ENCODE measurements at places on chromosomes 1 and 21.

DNA sequence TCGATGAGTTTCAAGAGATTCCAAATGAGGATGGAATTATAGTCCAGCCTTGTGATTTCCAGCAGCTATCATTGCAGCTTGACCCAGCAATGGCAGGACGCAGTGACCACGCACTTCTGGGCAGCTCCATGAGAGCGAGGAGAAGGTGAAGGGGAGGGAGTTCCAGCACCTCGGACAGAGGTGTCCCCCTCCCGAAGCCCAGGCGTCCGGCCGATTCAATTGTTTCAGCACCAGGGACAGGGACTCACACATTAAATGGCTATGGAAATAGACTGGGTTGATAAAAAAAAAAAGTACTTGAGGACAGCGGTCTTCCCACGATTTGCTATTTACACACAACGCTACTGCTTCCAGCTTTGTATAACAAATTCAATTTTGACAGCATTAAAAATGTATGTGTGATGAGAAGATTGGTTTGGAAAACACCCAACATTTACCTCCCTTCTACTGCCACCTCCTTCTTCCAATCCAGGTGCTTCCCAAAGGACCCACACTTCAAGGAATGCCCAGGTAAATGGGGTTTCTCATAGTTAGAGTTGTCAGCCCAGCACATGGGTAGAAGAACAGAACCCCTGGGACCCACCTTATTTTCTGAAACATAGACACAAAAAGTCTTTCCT lies 71.8 kb downstream of the DISP3 start:
- DNase-seq: no peak

DNA sequence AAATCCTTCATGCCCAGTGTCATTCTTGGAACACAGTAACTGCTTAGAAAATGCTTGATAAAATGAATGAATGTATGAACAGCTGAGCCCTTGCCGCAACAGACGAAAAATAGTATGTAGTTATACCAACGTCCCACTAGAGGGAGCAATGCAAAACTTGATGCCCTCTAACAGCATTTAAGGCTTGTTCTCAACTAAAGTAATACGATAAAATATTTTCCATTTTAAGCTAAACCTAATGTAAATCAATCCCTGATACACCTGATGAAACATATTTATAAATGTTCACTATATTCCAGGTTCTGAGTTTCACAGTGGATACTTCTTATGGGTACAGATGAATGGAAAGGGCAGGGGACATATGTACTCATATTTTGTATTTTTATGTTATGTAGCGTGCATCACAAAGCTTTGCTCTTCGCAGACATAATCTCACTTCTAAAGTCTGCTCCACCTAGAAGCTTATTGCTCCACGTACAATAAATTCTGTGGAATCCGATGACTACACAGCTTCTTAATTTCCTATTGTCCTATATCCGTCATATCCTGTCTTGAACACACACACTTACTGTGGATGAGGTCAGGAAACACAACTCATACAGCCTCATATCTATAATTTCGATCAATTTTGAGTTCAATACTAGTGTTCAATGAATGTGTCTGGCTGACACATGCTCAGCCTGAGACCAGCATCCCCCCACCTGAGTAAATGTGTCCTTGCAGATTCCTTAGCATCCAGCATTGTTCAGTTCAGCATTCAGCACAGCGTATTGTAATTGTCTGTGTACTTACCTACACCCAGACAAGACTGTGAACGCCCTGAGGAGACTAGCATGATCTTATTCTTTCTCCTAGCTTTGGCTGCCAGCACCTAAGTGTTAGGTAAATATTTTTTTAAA lies 4.4 kb upstream of the UTP25 start:
- no peak for DNase-seq

GRCh38 chr1:153357853-153358690 lies at the start of gene S100A9:
TSS of gene S100A9 (plus strand) at chr1:153357854. CDS start at chr1:153358284, 430 bp downstream.
- no peak for DNase-seq

- no peak for DNase-seq
Observed at GRCh38 chr1:107291987-107292386, 151.1 kb downstream of the NTNG1 start.

GRCh38 chr1:40265298-40265697 lies 7.3 kb downstream of the ZMPSTE24 start:
- no peak for DNase-seq

- peak; percentile 38 for DNase-seq
Observed at GRCh38 chr1:32336963-32337675, 1.1 kb upstream of the MARCKSL1 start.

- DNase-seq: no peak
Observed at GRCh38 chr1:43608827-43609226, 41.1 kb upstream of the KDM4A start.

DNA sequence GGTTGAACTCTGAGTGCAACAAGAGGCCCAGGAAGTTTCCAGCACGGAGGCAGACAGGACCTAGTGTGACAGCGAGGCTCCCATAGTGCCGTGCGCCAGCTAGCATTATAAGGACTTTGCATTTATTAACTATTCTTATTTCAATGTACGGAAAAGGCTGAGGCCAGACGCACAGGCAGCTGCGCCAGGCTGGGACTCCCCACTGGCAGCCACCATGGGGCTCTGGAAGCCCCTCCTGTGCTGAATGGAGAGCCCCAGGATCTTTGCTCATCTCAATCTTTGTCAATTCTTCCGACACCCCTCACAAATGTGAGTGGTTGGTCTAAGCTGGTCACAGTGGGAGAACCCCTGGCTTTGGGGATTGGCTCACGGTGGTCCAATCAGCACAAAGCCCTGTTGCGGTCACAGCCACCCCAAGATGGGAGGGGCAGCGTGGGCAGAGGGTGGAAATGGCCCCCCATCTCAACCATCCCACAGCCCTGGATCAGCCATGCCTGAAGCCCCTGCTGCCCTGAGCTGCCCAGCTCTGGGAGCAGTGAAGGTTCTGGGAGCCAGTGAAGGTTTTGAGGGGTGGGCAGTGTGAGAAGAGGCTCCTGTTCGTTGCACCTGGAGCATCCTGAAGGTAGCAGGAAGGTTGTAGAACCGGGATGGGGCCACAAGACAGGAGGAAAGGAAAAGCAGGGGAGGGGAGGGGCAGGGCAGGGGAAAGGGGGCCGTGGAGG lies 59.5 kb upstream of the ADARB1 start:
- no peak for DNase-seq

GRCh38 chr1:167441222-167441621 lies 77.1 kb downstream of the CD247 start:
- DNase-seq: no peak

- no peak for DNase-seq
Observed at GRCh38 chr1:207925210-207925609, 14.3 kb upstream of the CD34 start.

DNA sequence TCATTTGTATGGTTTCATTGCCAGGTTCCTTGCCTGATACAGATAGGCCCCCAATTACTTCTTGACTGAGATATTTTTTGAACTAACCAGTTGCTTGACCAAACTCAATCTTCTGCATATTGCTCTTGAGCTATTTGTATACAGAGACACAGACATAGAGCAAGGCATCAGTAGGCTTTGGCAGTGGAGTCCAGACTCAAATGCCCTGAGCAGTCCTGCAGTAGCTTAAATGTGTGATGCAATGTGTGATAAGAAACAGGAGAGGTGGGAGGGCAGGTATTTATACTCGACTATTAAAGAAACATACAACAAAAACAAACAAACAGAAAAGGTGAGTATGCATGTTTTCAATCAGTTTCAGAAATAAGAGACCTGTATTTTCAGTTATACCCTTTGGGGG lies 197.9 kb upstream of the DAB1 start:
- DNase-seq: no peak

- DNase-seq: no peak
Observed at GRCh38 chr1:222653178-222653827, 35.4 kb downstream of the MIA3 start.

DNA sequence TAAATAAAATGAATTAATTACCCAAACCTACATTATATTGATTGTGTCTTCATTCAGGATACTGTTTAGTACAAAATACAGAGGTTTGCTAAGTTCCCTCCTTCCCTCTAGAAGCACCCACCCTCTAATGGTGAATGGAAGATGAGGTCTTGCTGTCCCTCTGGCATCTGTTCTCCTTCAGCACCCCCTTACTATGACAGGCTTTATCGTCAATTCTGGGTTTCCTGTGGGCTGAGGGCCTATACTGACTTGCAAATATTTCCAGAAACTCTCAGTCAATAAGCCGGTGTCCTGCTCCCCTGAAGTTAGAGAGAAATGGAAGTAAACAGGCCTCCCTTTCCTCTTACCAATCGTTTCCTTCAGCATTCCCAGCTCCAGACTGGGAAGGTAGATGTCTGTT lies 13.2 kb downstream of the LAX1 start:
- DNase-seq: no peak

GRCh38 chr1:182189535-182190066 lies 128.1 kb upstream of the ZNF648 start:
- no peak for DNase-seq

- no peak for DNase-seq
Observed at GRCh38 chr1:93331412-93331811, 14.3 kb upstream of the DR1 start.

DNA sequence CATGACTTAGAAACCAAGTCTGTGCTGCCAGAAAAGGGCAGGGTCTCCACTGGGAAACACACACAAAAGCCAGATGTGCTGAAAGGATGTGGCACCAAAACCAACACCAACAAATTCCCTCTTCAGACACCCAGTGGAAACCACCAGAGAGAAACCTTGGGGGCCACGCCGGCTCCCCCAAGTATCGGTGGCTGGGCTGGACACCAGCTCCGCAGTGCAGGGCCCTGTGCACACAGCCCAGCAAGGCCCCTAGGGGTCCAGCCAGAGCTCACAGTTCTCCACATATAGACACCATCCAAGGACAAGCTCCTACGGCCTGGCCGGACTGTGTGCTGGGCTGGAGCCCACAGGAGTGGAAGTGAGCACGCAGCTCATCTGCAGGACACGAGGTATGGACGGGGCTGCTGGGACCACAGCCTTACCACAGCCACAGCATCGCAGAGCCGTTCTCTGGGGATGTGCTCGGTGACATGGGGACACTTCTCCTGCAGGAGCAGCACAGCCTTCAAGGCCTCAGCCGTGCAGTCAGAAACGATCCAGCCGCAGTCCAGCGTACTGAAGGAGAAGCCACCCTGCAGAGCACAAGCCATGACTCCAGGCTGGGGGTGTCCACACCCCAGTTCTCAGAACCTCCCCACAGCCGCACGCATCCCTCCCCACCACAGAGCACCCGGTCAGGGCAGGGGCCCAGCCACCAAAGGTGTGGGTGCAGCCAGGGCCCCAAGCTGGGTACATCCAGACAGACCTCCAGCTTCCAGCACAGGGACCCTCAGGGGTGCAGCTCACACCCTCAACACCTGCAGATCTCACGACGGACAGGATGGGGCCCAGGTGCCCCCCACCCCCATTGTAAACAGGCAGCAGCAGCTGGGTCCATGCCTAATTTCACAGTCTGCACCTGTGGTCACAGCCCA lies 21.3 kb downstream of the LSS start:
- no peak for DNase-seq

DNA sequence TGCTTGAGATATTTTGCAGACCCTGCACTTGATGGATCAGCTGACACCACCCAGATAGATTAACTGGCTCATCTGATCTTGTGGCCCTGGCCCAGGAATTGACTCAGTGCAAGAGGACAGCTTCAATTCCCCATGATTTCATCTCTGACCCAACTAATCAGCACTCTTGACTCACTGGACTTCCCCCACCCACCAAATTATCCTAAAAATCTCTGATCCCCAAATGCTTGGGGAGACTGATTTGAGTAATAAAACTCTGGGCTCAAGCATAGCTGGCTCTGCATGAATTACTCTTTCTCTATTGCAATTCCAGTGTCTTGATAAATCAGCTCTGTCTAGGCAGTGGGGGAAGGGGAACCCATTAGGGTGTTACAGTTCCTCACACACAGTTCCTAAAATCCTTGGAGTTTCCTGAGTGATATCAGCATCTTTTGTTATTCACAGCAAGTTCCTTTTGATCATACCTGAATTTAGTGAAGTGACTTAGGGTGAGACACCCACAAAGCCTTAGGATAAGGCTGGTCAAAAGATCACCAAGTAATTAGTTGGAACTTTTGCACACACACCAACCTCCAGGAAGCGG lies 104.2 kb downstream of the COP1 start:
- no peak for DNase-seq

GRCh38 chr1:44283524-44284173 lies 70.4 kb downstream of the DMAP1 start:
- DNase-seq: no peak

GRCh38 chr1:232648316-232648715 lies 18.4 kb upstream of the SIPA1L2 start:
- DNase-seq: no peak

DNA sequence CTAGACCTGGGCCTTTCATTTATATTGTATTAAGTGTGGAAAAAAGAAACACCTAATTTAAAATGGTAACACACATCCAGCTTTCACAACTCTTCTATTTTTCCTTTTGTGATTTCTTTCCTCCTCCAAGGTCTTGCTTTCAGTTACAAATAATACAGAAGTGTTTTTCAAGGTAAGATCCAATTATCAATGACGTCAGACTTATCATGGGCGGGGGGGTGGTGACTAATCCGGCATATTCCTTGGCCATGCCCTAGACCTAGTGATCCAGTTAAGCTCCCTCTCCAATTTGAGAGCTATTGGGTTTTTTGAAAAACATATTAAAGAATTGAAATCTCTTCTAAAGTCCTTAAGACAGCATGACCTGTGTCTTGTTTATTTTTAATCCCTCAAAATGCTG lies 669.9 kb upstream of the NR5A2 start:
- DNase-seq: no peak

- DNase-seq: no peak
Observed at GRCh38 chr1:30028939-30029338, 694.4 kb downstream of the MATN1 start.

DNA sequence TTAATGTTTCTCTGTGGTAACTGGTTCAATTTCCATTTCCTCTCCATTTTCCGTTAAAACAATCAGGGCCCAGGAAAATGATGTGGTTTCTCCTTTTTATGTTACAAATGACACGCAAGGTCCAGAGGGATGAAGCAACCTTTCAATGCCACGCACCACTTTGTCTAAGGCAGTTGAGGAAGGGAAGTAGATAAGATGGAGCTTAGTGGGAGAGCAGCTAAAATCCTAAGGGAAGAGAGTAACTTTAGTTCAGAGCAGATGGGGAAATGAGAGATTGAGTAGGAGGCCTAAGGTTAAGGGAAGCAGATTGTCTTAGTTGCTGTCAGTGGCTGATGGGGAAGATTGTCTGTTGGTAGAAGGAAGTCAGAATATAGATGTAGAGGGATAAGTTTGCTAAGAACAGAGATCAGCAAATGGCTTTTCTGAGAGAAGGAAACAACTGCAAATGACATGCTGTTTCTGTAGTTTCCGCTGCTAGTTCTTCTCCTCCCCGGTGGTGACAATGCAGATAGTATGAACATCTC lies 660 bp downstream of the CD1C start:
- DNase-seq: no peak

- DNase-seq: no peak
Observed at GRCh38 chr1:160048335-160048734, 16.5 kb upstream of the PIGM start.
